Activated CD4-positive, alpha-beta T cell treated with anti-CD3 and anti-CD28 coated beads, Interleukin-10, Interleukin-2, amounts not matched to agents 100 ng/mL and 50 ng/mL, durations not matched to agents 16 hours and 8 hours (primary cell): ENCODE measurements at places on chromosomes 12 and 14.
A peak's percentile ranks its signal among the peaks of the same experiment; 100 is the strongest.

GRCh38 chr12:119704065-119704747 is 36.3 kb downstream of the PRKAB1 start:
- no peak for DNase-seq

- no peak for DNase-seq
Measured at GRCh38 chr14:103198131-103199105, 75.2 kb downstream of the TNFAIP2 start.

DNA sequence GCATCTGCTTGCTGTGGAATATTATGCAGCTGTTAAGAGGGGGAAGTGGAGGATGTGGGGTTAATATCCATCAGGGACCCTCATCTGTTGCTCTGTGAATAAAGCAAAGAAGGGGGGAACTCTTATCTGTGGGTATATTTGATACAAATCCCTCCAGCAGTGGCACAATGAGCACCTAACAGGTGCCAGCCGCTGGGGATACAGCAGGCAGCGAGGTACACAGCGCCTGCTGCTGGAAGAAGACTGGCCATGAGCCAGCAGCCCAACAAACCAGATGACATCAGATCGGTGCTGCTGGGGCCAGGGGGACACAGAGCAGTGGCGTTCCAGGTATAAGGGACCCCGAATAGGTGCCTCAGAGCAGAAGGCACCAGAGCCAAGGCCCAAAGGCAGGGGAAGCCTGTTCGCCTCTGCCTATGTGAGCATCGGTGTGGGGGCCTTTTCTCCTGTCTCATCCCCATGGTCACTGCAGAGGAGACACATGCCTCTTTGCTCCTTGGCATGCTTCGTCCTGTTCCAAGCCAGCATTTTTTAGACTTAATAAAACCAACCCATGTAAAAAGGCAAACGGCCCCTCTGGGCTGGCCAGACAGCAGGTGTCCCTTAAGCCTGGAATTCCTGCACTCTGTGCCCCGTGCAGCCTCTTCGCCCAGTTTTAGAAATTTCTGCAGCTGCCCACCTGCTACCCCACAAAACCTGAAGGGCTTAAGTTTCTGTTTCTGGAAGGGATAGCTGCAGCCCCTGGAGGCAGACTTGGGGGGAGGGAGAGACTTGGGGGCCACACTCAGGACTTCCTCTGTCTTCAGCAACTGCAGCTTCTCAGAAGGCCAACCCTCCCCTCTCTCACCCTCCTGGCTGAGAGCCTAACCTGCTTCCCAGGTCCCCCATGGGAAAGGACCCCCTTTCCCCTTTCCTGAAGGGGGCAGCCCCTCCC is 1.6 kb upstream of the CKB start:
- no peak for DNase-seq

- peak; percentile 75 for DNase-seq
Measured at GRCh38 chr14:77641534-77642341, 25.3 kb upstream of the SPTLC2 start.

DNA sequence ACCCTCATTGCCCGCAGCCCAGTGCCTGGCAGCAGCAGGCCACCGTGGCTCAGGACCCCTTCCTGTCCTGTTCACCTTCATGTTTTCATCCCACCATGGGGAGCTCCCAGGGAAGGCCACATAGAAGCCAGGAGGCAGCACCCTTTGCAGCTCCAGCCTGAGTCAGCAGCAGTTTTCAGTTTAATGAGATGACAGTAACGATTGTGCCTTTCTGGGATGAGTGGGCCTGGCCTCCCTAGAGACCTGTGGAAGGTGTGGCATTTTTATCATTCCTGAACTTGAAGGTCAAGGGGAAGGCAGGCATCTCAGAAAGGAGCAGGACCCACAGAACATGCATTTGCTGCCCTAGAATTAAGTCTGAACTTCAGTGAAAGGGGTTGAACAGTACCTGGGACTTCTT is 532.8 kb downstream of the FUT8 start:
- DNase-seq, result no peak

DNA sequence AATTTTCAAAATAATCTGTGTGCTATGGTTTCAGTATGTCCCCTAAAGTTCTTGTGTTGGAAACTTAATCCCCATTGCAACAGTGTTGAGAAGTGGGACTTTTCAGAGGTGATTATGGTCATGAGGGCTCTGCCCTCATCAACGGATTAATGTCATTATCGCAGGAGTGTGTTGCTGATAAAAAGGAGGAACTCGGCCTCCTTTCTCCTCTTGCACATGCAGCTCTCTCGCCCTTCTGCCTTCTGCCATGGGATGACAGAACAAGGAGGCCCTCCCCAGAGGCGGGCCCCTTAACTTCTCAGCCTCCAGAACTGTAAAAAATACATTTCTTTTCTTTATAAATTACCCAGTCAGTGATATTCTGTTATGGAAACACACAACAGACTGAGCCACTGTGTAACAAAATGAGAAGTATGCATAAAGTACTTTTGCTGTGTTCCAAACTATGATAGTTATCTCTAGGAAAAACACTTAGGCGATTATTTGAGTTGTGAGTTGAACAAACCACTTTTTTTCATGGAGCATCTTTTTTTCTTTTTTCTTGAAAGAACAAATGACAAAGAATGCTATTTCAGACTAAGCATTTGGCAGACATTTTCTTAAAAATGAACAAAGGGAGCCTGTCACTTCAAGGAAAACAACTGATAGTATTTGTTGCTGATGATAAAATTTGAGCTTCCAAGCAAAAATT is 134.8 kb upstream of the FUT8 start:
- no peak for DNase-seq

DNA sequence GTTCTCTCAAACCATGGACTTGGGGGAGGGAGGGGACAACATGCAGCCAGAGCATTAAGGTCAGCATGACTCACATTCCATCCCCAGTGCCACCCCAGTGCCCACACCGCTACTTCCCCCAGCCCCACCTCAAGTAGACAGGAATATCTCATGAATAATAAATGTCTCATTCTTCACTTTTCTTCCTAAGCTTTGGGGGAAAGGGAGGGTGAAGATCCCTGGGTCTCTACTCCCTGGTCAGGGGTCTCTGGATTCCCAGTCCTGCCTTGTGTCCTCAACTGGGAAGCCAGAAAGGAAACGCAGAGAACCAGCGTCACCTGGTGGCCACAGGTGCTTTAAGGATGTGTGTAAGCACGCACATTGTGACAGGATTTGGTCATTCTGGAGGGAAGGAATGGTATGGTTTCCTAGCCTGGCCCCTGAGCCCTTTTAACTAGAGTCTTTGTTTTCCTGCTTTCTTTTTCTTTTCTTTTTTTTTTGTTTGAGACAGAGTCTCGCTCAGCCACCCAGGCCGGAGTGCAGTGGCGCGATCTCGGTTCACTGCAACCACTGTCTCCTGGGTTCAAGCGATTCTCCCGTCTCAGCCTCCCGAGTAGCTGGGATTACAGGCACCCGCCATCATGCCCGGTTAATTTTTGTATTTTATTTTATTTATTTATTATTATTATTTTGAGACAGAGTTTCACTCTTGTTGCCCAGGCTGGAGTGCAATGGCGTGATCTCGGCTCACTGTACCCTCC is 3.4 kb downstream of the GPR84 start:
- DNase-seq, result peak; percentile 60

GRCh38 chr12:104568935-104569334 is 112.2 kb downstream of the CHST11 start:
- peak; percentile 43 for DNase-seq

- DNase-seq, result no peak
Measured at GRCh38 chr14:104845834-104846441, 19.1 kb upstream of the CEP170B start.

- no peak for DNase-seq
Measured at GRCh38 chr12:86950444-86950843, 694.3 kb upstream of the MGAT4C start.

DNA sequence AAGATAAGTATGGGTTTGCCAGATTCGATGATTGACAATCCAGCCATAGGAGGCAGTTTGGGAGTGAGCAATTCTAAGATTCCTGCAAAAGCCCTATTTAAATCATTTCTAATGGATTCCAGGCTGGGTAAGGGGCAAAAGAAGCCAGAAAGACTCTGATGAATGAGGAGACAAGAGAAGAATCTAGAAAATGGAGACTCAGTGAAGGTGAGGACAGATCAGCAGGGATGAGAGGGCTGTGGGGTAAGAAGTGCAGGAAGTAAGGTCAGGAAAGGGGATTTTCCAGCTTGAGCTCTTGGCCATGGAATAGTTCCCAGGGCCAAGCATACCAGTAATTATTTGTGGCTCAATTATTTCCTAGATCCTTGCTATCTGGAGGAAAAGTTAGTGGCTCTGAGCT is 87.3 kb downstream of the TMX1 start:
- DNase-seq, result no peak

- DNase-seq, result no peak
Measured at GRCh38 chr14:104292084-104292970, 153.9 kb downstream of the KIF26A start.

DNA sequence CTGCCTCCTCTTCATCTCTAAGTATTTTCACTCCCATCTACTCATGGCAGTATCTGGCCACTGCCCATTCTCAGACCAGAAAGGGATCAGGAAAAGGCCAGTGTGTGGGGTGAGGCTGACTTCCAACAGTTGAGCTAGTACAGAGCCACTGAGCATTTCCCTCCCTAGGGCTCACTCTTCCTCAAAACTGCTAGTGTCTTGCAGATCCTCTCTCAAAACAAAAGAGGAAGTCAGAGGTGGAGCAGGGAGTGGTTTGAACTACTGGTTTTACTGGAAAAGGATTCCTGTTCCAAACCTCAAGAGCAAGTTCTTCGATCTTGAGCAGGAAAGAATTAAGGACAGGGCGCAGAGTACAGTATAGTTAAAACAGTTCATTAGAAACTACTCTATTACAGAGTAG is 11.7 kb upstream of the RNASE10 start:
- DNase-seq, result no peak

GRCh38 chr14:88352698-88353097 is 29.6 kb upstream of the KCNK10 start:
- no peak for DNase-seq

- DNase-seq, result no peak
Measured at GRCh38 chr12:106629797-106630659, 47.2 kb downstream of the RFX4 start.

DNA sequence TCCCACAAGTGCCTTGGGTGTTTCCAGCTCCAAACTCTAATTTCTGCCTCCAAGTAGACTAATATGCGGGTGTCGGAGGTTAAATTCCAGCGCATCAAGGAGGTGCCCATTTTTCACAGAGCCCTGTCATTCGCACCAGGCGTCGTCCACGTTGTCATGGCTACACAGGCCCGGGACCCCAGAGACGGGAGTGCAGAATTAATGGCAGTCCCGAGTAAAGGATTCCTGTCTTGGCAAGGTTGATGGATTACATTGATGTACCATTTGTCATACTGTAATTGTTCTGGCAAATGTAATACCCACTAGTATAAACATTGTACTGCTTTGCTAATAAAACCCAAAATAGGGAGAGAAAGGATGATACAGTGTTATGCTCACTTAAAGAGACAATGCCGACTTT is 222.9 kb upstream of the MYL2 start:
- no peak for DNase-seq

GRCh38 chr14:80055226-80055625 is 156.1 kb downstream of the DIO2 start:
- DNase-seq, result no peak
